Non-pigmented ciliary epithelial cell (primary cell): ENCODE measurements at places on chromosomes 1 and 21.

- DNase-seq = no peak
Observed at GRCh38 chr1:61241411-61241838, 159.1 kb downstream of the NFIA start.

GRCh38 chr1:74530892-74531291 lies 18.5 kb upstream of the LRRC53 start:
- DNase-seq = no peak

DNA sequence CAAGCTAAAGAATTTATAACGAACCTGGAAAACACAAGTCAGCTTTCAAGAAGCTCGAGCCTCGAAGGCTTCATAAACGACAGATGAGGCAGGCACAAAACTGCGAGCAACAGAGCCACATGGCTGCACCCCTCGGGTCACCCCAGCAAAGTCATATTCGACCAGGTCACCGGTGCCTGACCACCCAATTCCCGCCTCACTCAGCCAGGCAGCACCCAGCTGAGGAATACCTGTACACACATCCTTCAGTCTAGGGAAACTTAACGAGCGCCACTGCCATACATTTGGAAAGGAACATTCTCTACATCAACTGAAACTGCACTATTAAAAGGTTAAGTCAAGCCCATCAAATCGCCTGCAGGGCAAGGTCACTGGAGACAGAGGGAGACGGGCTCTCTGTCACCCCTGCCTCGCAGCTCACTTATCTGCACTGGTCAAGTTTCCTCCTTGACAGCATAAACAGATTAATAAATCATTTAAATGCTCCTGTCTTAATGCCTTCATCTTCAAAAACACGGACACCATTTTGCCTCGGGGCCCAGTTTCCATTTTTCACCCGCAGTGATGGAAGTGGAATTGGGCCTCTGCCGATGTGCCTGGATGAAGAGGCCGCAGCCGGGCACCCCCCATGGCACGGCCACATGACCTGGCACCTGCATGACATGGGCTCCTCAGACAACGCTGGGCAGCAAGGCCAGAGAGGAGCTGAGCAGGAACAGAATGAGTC lies 20.6 kb downstream of the NPHP4 start:
- DNase-seq = no peak

DNA sequence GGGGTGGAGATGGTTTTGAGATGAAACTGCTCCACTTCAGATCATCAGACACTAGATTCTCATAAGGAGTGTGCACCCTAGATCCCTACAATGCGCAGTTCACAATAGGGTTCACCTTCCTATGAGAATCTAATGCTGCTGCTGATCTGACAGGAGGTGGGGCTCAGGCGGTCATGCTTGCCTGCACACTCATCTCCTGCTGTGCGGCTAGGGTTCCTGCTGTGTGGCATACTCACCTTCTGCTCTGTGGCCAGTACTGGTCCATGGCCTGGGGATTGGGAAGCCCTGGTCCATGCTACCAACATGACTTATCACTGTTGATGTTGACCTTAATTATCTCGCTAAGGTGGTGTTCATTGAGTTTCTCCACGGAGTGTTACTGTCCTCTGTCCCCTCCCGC lies 144.5 kb downstream of the NAV1 start:
- no peak for DNase-seq

- DNase-seq = no peak
Observed at GRCh38 chr1:226158457-226158856, 28.1 kb downstream of the ACBD3 start.

GRCh38 chr1:100543640-100544039 lies 5.7 kb downstream of the GPR88 start:
- no peak for DNase-seq

- no peak for DNase-seq
Observed at GRCh38 chr1:171742577-171742922, 685 bp upstream of the VAMP4 start.
